ENCODE measurements at places on chromosomes 12 and 14.

- no peak for DNase-seq
These were observed 49.6 kb upstream of the IFNG-AS1 start for GRCh38 chr12:67939611-67940010.

- DNase-seq = no peak
These were observed 31.1 kb downstream of the NRDE2 start for GRCh38 chr14:90300611-90301047.

GRCh38 chr12:113805673-113806072 is 160.5 kb downstream of the RBM19 start:
- no peak for DNase-seq

GRCh38 chr12:107066691-107067090 is 26.7 kb downstream of the CRY1 start:
- no peak for DNase-seq

DNA sequence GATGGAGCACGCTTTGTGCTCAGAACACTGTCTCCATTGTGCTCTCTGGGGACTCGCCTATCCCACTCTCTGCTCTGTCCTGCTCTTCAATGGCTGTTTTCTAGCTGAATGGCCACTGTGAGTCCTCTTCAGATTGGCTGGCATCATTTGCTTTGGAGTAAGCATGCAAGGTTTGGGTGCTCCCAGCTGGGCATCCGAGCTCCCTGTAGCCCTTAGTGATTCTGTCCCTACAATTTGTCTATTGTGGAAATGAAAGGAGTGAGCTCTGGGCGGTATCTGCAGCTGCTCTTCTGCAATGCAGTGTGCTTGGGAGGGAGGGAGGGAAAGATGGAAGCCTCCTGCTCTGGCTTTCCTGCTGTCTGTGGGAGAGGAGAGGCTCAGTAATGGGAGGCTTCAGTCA is 84.8 kb downstream of the SMOC1 start:
- DNase-seq = no peak

DNA sequence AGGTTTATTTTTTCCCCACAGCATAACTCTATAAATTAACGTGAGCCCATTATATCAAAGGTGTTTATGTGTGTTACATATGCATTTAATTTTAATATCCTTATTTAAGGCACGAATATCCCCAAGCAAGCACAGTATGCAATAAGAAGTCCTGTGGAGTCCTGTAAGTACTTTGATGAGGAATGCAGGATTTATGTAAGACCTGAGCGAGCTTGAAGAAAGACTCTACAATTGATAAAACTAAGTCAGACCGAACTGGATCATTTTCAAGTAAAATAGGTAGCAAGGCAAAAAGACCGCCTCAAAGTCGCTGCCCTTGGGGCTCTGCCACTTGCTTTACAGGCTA is 755 bp downstream of the SLC25A21 start:
- no peak for DNase-seq

- DNase-seq = no peak
These were observed 160.6 kb downstream of the MON2 start for GRCh38 chr12:62627181-62627580.

Measured in NCI-H748 treated with DMSO at 0.1 percent for 48 hours (cell line).